Aorta (tissue), 5 donors: ENCODE measurements at places on chromosomes 4 and X.

DNA sequence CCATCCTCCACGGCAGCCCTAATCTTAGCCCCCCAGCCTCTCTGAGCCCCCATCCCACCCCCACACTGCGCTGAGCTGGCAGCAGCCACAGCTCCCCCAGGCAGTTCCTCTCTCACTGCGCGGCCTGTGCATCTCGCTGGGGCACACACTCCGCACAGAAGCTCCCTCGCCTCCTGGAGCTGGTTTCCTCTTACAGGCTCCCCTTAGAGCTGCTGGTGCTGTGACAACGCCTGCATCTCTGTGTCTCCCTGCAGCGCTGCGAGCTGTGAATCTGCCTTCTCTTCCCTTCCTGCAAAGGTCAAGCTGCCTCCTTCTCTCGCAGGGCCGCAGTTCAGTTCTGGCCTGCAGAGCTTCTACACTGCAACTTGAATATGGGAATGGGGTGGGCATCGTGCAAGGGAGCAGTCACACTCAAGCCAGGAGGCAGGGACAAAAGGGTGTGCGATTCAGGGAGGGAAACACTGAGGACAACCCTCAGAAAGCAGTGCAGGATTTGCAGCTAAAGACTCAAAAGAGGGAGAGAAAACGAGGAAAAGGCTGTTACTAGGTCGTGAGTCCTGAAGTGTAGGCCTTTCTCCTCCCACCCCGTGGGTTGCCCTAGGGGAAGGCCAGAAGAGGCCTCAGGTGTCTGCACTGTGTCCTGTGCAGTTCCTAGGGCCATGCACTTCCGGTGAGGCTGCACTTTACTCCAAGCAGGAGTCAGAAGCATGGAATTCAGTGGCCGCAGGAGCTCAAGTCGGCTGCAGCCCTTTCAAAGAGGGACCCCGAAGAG is 87.0 kb downstream of the BCOR start:
- no peaks in the 10 kb centered on the region for H3K36me3 ChIP-seq
- H3K4me1 ChIP-seq = no peaks in the 10 kb centered on the region
- H3K27me3 ChIP-seq = no peaks in the 10 kb centered on the region
- no peak overlapping the region for H3K27ac ChIP-seq

GRCh38 chr4:1080961-1081688 is 32.2 kb downstream of the RNF212 start:
- no peaks in the 10 kb centered on the region for H3K36me3 ChIP-seq
- no peak overlapping the region for H3K27ac ChIP-seq

DNA sequence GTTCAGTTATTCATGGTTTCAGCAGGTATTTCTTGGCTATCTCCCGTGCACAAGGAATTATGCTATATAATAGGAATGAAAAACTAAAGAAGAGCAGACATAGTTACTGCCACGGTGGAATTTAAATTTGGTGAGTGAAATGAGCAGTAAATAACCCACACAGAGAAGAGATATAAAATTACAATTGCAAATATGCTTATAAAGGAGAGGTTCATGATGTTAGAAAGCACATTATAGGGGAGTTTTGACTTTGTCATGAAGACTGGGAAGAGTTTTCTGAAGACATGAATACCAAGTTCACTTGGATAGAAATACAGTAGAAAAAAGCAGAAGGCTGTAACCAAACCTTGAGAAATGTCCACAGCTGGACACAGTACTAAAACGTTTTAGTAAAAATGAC is 712.0 kb upstream of the AADAT start:
- DNase-seq = no peak
- H3K36me3 ChIP-seq = no peaks in the 10 kb centered on the region
- no peaks in the 10 kb centered on the region for H3K4me1 ChIP-seq
- no peak overlapping the region for H3K4me3 ChIP-seq

- no peaks in the 10 kb centered on the region for H3K36me3 ChIP-seq
- DNase-seq = no peak
- no peak overlapping the region for H3K4me3 ChIP-seq
- H3K4me1 ChIP-seq = no peaks in the 10 kb centered on the region
These were observed 64.0 kb upstream of the CLDN34 start for GRCh38 chrX:9903146-9903545.

- no peak for DNase-seq
- H3K27ac ChIP-seq = peak overlapping the region; percentile 91
- H3K36me3 ChIP-seq = no peaks in the 10 kb centered on the region
- H3K27me3 ChIP-seq = no peaks in the 10 kb centered on the region
- no peak overlapping the region for H3K4me3 ChIP-seq
These were observed 868 bp upstream of the GNL3L start for GRCh38 chrX:54529151-54529550.
